LHCN-M2 (cell line): ENCODE measurements at places on chromosomes 1 and 21. TPM values are rescaled to one million over a fixed set of nuclear protein-coding genes. Genes with fewer than 3 reads are reported as not detected.

DNA sequence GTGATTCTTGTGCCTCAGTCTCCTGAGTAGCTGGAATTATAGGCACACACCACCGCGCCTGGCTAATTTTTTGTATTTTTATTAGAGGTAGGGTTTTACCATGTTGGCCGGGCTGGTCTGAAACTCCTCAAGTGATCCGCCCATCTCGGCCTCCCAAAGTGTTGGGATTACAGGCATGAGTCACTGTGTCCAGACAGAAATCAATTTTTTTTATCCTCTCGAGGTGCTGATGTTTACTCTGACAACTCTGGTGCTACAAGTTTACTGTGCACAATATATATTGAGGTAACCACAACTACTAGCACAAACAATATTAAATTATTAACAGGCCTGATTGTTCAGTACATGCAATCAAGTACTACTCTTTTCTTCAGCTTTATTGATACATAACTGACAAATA lies 39.7 kb downstream of the F13B start:
- DNase-seq, result no peak

DNA sequence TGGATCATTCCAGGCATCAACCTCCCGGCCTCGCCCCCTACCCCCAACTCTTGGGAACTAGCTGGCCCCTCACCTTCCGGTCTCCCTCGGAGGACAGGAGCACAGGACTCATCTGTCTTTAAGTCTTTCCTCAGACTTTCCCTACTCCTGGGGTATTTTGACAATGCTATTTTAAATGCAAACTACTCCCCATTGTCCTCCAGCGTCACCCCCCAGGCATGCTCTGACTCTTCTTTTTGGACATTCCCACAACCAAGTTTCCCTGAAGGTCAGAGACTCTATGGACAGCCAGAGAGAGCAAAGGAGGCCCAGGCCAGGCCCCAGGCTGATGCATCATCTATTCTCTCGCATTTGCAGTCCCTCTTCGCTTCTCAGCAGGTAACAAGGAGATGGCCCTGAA lies 424.3 kb downstream of the PCP4 start:
- no peak for DNase-seq

DNA sequence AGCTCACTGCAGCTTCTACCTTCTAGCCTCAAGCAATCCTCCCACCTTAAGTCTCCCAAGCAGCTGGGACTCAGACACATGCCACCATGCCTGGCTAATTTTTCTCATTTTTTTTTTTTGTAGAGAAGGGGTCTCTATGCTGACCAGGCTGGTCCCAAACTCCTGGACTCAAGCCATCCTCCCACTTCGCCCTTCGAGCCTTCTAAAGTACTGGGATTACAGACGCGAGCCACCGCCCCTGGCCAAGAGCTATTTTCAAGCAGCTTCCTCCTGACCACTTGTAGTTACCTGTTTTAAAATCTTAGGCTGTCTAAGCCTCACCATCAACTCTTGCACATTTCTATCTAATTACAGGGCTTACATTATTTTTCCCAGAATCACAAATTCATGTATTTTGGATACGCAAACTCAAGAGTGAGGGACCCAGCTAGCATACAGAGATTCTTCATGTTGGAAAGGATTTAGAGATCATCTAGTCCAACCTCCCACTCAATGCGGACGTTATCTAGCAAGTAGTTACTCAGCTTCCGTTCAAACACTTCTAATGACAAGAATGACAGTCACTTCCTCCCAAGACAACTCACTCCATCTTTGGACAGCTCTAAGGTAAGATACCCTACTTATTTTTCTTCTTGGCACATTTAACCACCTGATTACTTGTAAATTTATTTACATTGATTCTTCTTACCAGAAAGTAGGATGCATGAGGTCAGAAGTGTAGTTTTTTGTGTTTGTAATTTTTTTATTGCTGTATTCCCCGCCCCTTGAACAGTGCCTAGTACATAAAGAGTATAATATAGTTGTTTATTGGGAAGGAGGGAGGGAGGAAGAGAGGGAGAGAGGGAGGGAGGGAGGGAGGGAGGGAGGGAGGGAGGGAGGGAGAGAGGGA lies 65.4 kb downstream of the LUZP1 start:
- no peak for DNase-seq

- no peak for DNase-seq
Measured at GRCh38 chr1:19029191-19030085, 73.0 kb upstream of the IFFO2 start.

- no peak for DNase-seq
Measured at GRCh38 chr1:157319567-157319966, 181.4 kb upstream of the ETV3 start.

GRCh38 chr1:15343729-15344128 lies 66.0 kb upstream of the EFHD2 start:
- DNase-seq, result peak; percentile 25

GRCh38 chr1:203911806-203912205 lies 50.4 kb downstream of the SNRPE start:
- DNase-seq, result no peak

GRCh38 chr1:230876660-230877059 lies 8.3 kb upstream of the C1orf198 start:
- DNase-seq, result no peak

DNA sequence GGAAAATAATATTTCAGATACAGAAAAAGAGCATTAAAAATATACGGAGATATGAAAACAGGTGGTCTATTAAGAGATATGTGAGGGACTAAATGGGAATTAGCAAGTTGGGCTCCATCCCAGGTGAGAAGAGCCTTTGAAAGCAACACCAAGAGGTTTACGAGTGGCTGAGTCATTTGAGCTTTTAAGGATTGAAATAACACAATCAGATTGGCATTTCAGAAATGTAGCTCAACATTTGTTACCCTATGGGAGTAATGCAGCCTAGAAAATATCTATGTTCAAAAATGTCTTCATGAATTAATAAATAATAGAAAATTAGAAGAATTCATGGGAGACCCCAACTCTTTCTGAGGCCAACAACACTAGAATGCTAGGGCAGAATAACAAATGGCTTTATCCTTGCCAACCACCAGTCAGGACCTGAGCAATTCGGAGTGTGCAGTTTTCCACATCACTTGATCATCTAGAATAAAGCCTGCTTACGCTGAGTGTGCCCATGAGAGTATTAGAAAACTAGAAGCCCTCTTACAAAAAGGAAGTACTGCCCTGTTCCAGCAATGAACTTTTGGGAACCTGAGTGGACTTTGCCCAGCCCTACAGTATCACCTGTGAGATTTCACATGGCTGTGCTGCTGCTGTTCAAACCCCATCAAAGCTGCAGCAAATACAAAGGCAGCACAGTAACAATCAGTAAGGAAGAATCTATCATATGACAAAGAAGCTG lies 538.0 kb upstream of the CAMK1G start:
- DNase-seq, result peak; percentile 32

DNA sequence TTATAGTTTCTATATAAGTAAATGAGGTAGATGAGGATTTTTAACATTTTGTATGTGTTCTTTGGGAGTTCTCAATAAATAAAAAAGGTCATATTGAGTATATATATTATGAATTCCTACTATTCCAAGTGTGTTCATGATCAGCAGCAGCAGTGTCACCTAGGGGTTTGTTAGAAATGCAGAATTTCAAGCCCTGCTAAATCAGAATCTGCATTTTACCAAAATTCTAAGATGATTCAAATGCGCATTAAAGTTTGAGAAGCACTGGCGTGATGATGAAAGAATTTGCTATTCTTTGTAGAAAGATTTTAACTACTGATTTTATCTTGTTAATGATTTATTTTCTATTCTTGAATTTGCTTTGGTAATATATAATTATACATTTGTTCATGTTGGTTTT lies 28.7 kb downstream of the F3 start:
- no peak for DNase-seq

- no peak for DNase-seq
Measured at GRCh38 chr1:171213559-171214454, 28.7 kb downstream of the FMO2 start.

DNA sequence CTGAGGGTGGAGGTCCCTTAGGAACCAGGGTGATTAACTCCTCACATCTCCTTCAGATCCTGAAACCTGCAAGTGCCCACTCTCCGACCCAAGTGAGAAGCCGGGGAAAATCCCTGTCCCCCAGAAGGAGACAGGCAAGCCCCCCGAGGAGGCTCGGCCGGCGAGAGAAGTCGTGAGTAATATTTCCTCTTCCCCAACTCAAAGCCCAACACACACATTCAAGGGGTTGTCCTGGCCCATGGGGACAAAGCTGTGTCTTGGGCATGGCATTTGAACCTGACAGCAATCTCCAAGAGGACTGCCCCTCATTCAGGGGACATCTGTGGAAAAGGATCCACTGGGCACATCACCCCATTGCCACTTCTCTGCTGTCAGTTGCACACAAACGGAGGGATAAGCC lies 23.6 kb downstream of the VASH2 start:
- no peak for DNase-seq

GRCh38 chr1:47191940-47192457 lies 2.2 kb upstream of the PDZK1IP1 start:
- no peak for DNase-seq

GRCh38 chr1:67058761-67059160 lies 4.8 kb upstream of the SLC35D1 start:
- peak; percentile 20 for DNase-seq

- DNase-seq, result no peak
Measured at GRCh38 chr1:186888367-186888766, 59.6 kb downstream of the PLA2G4A start.

GRCh38 chr1:31101147-31101502 lies 35.6 kb upstream of the PUM1 start:
- peak; percentile 74 for DNase-seq

PADI2 gene
- total RNA-seq, result 0.38 and 0.86 TPM in 2 replicates

MNDA gene
- total RNA-seq, result not detected in 2 replicates

TNFRSF14 gene
- 13.1 TPM in 2 replicates for total RNA-seq

SLAMF7 gene
- not detected in 2 replicates for total RNA-seq

SPRR1A gene
- total RNA-seq, result not detected in 2 replicates
